ENCODE measurements at places on chromosomes 12 and 14.

GRCh38 chr14:98408713-98409112, 863.3 kb downstream of the BCL11B start:
- DNase-seq = no peak

- no peak for DNase-seq
Observed at GRCh38 chr12:230925-231671, 17.1 kb upstream of the SLC6A12 start.

- no peak for DNase-seq
Observed at GRCh38 chr12:128600886-128601285, 222.9 kb downstream of the SLC15A4 start.

DNA sequence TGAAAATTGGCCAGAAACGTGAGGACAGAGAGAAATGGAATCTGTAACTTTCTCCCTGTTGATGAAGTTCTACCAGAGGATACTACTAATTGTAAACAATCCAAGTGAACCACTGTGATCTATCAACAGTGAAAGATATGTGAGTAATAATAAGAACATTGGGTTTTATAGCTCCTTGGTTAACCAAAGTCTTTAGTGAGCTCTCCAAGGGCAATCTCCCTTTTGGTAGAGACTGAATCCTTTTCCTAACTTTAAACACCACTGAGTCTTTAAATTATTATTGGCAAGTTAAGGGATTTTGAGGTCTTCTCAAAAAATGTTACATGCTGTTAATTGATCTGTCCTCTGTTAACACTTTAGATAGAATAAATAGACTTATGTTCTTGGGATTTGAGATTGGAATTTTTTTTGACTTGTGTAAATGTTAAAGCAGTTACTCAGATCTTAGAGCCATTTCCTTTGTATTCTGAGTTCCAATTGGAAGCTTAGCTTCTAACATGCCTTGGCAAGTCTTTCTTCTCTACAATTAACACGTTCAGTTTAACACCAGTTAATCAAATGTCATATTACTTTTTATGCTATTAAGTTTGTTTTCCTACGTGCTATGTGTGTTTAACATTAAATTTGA, 338.2 kb upstream of the DDHD1 start:
- DNase-seq = peak; percentile 11

Data from ELR (cell line).